ENCODE measurements at places on chromosomes 16 and 17.

- DNase-seq, result no peak
Observed at GRCh38 chr17:61410141-61411010, 10.7 kb downstream of the TBX2 start.

- no peak for DNase-seq
Observed at GRCh38 chr17:32331243-32332040, 10.5 kb downstream of the C17orf75 start.

GRCh38 chr16:50301626-50302471 lies 35.5 kb downstream of the ADCY7 start:
- DNase-seq, result no peak

- no peak for DNase-seq
Observed at GRCh38 chr17:81204578-81204977, 18.2 kb downstream of the CEP131 start.

DNA sequence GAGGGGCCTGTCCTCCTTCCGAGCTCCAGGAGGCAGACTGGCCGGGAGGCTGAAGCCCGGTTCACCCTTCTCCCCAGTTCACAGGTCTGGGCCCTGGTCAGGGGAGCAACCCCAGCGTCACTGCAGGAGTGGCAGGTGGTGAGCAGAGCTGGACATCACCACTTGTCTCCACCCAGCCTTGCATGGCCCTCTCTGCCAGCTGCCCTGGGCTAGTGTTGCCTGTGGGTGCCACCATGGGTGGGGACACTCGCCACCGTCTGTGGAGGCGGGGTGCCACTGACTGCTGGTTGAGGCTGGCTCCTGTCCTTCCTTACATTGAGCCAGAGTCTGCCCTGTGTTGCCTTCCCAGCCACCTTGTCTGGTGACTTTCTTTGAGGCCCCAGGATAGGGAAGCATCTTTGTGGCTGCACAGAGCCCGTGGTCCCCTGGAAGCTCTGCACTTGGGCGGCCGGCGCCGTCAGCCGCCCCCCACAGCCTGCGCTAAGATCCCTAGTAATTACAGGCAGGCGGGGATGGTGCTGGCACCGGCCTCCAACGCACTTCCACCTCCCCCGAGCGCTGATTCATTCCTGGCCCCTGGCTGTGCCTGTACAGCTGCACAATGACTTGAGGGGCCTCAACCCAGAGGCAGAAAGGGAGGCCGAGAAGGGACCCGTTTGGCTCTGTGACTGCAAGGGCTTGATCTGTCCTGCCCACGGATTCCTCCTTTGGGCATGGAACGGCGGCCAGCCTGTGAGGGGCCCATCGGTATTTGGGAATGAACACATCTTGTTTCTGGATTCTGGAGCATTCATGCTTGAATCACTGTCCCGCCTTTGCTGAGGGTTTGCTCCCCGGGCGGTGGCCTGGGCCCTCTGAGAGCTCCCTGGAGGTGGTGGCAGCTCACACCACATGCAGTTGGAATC lies 5.2 kb downstream of the BAIAP2 start:
- DNase-seq, result no peak

DNA sequence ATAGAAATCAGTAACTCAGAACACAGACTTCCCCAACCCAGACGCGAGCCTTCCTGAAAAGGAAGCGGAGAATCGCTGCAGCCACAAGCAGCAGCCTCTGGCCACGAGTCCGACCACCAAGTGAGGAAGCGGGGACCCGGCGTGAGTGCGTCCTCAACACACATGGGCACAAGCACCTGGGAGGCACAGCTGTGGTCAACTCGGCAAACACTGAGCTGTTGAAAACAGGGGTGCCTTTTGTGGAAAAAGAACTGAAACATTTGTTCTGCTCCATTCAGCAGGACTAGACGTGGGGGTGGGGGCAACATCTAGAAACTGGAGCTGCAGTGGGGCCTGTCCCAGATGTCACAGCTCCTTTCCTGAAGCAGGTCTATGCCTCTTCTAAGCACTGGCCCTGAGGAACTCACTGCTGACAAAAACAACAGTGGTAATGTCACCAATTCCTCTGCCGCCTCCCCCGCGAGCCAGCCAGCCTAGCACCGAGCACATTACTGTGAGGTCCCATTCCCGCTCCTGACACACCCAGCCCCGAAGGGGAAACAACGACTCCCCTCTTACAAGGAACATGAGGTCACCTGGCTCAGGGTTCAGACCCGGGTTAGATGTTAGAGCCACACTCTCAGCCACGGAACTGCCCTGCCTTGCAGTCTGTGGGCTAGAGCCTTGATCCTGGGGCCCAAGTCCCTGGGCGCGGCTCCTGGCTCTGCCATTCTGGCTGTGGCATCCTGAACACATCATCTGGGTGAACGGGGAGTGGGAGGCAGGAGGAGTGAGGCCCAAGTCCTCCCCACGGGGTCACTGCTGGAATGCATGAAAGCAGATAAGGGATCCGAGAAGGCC lies 29.0 kb downstream of the KDM8 start:
- DNase-seq, result no peak

GRCh38 chr16:12171206-12171605 lies 194.7 kb downstream of the SNX29 start:
- DNase-seq, result no peak

DNA sequence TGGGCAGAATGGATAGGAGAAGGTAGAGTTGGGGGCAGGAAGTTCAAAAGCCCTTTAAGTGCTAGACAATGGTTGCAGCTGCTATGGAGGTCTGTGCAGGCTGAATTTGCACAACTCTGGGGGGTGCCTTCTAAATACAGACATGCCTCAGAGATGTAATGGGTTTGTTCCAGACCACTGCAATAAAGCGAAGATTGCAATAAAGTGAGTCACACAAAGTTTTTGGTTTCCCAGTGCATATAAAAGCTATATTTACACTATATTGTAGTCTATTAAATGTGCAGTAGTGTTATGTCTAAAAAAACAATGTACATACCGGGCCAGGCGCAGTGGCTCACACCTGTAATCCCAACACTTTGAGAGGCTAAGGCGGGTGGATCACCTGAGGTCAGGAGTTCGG lies 60.5 kb upstream of the MYOCD start:
- DNase-seq, result no peak

GRCh38 chr17:3836551-3836950 lies 9.5 kb downstream of the NCBP3 start:
- no peak for DNase-seq

GRCh38 chr16:13064821-13065220 lies 163.4 kb downstream of the SHISA9 start:
- no peak for DNase-seq

GRCh38 chr16:54545854-54546511 lies 259.4 kb upstream of the IRX3 start:
- DNase-seq, result no peak

GRCh38 chr17:76492123-76492988 lies 8.9 kb downstream of the RHBDF2 start:
- no peak for DNase-seq

DNA sequence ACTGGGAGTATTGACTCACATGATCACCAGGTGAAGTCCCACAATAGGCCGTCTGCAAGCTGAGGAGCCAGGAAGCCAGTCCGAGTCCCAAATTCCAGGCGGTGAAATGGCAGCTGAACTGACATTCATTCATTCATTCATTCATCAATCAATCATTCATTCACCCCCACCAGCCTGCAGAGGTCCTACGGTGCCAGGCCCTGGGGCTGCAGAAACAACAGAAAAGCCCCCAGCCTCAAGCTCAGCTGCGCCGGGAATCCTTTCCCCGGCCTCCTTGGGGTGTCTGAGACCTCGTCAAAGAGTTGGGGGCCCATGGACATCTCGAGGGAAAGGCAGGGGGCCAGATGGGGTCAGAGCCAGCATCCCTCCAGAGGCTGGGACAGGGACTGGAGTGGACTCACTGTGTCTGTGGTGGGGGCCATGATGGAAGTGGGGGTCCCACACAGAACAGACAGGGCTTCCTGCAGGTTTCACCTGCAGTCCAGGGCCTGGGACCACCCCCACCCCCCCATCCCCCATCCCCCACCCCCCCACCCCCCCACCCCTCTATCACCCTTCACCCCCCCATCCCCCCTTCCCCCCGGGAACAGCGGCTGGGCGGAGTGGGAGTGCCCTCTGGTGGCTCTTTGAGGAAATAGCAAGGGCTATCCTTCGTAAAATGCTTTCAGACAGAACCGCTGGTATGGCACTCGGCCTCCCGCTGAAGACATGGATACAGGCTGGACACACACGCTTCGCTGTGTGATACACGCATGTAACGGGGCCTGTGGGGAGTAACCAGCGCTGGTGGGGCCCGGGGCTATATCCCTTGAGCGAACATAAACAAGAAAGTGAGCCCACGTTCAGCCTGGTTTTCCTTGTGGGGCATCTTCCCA lies 8.5 kb upstream of the ZC3H18 start:
- peak; percentile 44 for DNase-seq
